SJSA1 (cell line): ENCODE measurements at places on chromosomes 3 and 15.

DNA sequence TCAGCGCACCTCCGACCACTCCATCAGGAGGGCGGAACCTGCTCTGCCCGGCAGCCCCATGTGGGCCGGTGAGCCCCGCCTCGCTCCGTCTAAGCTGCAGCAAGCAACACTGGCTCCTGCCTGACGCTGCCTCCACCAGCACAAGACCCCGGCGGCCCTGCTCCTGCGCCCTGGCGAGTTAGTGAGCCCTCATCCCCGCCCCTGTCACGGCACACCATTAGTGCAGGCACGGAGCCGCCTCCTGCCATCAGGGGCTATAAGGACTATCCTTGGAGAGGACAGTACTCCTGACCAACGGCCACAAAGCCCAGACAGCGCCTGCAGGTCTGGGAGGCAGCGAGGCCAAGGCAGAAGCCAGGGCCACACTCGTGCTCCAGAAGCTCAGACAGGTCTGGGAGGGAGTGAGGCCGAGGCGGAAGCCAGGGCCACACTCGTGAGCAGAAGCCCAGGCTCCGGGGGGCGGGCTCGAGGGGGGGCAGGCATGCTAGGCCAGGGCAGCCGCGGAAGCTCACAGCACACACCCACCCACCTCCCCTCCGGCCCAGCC, 39.4 kb downstream of the TNK2 start:
- no peak for DNase-seq

- DNase-seq, result no peak
These were observed 111.5 kb downstream of the GABRG3 start for GRCh38 chr15:27082526-27082925.

- DNase-seq, result no peak
These were observed 58.1 kb upstream of the FOXP1 start for GRCh38 chr3:71641674-71642073.

DNA sequence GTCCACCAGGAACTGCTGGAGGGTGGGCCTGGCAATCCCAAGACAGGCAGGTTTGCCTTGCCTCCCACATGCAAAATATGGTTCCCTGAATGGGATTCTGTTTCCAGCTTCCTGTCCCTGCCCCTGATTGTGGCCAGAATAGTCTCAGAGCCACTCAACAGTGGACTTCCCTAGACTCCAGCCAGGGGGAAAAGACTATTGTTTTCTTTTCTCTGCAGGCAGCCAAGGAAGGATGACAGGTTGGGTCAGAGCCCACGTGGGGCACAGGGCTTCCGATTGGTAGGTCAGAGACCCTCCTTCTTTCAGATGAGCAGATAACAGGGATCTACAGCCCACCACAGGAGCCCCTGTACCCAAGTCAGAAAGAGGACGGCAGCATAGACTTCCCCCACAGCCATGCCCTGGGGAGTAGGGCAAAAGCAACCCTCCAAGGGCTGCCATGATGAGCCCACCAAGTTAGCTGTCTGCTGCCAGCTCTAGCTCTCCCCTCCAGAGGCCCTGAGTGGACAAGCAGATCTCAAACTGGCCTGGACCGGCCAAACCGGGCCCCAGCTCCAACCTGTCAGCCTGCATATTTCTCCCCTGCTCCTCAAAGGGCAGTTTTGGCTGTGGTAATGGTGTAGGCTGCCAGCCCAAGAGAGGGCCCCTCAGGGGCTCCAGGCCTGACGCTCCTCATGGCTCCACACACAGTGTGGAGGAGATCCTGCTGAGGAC, 6.4 kb downstream of the TLR9 start:
- no peak for DNase-seq

DNA sequence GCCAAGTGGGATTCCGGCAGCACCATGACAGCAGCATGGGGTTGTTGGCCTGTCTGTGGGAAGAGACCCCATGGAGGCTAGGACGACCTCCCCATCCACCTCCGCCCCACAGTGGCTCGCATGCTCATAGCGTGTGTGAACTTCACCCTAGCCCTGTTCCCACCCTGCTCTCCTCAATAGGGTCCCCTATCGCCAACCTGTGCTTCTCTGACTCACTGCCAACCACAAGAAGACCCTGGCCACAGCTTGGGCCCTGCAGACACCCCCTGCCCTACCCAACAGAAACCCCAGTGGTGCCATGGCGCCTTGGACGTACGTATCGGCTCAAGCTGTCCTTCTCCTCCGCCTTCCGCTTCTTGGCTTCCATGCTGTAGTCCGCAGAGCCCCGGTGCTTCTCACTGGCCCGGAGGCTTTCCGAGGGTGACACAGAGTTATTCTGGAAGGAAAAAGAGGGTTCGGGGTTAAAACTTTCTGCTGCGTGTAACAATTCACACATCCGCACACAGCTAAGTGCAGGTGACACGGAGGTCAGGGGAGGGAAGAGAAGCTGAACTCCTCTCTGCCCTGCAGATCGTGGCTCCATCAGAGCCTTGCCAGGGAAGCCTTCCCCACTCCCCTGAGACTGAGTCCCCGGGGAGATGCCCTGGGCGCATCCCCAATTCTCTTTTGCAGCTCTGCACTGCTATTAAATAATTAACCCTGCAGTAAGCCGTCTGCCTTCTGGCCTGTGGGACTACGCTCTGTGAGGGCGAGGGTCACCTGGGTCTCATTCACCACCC, 37.3 kb downstream of the TLE3 start:
- no peak for DNase-seq

- DNase-seq, result no peak
These were observed 27.3 kb downstream of the ENTPD3 start for GRCh38 chr3:40414270-40414669.

DNA sequence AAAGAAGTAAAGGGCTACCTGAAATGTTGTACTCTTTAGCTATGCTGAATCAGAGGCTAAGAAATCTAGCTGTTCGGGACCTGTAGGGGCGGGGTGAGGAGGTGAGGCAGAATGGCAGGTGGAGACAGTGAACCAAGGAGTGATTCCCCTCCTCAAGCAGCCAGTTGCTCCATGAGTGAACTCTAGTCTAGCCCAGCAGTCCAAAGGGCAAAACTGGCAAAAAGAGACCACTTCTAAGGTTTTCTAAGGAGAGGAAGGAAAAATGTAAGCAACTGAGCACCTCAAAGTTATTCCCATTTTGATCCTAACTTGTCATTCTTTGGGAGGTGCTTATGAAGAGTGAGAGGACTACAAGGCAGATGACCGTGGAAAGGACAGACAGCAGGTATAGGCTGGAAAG, 19.3 kb upstream of the TOPAZ1 start:
- no peak for DNase-seq

DNA sequence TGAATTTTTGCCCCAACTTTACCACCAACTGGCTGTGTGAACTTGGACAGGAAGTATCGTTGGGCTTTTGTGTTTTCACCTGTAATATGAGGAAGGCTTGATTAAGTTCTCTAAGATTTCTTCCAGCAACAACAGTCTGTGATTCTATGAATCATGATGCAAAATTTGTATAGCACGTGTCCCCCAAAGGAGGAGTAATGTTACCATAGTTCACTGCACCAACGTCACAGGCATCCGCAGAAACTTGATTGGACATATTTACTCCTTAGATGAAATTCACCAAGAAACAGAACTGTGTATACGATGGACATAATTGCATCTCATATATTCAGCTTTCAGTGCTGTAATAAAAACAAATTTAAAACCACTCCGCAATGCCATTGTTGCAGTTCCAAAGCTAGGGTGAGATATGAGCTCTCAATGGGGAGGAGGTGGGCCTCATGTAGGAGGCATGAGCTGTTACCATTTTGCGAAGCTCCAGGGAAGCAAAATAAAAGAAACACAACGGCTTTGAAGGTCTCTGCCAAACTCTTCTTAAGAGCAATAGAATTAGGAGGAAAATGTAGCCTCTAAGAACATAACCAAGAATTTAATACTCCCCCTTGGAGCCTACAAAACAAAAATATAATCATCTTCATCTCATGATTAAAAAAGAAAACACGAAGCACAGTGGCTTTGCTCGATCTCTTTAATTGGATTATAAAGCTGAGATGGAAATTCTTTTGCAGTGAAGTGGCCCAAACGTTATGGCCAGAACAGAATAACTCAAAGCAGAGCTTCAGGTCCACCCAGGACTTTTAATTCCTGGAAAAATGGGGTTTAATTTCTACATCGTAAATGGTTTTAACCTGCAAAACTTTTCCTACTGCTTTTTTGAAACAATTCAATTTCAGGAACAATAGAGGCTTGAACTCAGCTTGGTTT, 80.7 kb downstream of the CHST2 start:
- DNase-seq, result no peak

GRCh38 chr3:122014741-122015140, 7.3 kb downstream of the ILDR1 start:
- no peak for DNase-seq

GRCh38 chr15:34609102-34610057, 25.9 kb upstream of the GOLGA8B start:
- no peak for DNase-seq

GRCh38 chr15:37253877-37254276, 153.5 kb upstream of the MEIS2 start:
- DNase-seq, result no peak

GRCh38 chr15:75352186-75353080, 5.6 kb downstream of the NEIL1 start:
- no peak for DNase-seq

DNA sequence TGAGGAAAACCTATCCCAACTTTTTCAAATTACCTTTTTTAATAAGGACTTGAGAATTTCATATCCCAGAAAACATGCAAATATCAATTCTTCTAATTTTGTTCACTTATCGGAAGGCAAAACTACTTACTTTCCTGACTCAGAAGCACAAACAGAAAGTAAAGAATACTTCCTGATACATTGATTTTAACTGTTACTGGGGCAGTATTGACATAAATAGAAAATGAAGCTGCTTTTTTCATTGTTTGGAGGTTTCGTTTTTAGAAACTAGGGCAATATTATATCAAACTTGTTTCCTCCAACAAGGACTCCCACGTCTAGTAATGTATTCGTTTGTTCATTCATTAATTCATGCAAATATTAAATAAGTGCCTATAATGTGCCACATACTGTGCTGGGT, 19.1 kb downstream of the PAQR9 start:
- no peak for DNase-seq

DNA sequence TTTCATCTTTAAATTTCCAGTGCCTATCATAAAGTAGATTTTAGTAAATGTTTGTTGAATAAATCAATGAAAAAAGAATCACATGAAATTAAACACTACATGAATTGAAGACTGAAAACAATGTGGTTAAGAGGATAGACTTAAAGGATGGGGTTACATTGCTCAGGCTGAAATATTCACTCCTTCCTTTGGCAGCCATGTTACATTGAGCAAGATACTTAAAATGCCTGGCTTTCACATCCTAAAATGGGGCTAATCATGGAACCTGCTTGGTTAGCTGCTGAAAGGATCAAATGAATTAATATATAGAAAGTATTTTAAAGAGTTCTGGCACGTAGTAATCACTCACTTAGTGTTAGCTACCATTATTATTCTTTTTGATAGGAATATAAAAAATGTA, 196.9 kb upstream of the SLC2A2 start:
- DNase-seq, result no peak

GRCh38 chr3:101151286-101151913, 158.2 kb upstream of the ABI3BP start:
- DNase-seq, result no peak

- DNase-seq, result no peak
These were observed 24.1 kb downstream of the CX3CR1 start for GRCh38 chr3:39255503-39256325.

- no peak for DNase-seq
These were observed 346.4 kb downstream of the OCA2 start for GRCh38 chr15:27752691-27753090.

DNA sequence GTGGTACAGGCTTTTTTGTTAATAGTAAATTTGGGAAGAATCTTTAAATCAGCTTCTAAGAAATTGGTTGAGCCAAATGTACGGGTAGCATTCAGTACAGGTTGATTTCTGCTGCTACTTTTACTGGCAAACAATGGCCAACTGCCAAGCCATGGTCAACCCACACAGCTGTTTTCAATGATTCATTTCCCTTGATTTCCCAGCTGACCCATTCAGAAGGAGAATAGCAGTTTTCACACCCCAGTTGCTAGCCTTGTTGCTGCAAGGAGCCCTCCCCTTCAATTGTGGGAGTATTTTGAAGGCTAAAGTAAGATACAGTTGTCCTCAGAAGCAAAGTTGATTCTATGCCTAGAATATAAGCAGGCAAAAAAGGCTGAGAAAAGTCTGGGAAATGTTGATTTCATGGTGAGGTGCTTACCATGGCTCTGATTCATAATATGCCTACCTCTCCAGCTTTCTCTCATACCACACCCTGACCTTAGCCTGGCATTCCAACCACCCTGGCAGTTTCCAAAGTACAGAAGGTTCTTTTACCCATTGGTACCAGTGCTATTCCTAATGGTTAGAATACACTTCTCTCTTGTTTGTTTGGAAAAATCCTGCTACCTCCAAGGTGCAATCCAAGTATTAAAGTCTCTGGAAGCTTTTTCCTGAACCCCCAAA, 320.3 kb upstream of the TGFBR2 start:
- peak; percentile 70 for DNase-seq

DNA sequence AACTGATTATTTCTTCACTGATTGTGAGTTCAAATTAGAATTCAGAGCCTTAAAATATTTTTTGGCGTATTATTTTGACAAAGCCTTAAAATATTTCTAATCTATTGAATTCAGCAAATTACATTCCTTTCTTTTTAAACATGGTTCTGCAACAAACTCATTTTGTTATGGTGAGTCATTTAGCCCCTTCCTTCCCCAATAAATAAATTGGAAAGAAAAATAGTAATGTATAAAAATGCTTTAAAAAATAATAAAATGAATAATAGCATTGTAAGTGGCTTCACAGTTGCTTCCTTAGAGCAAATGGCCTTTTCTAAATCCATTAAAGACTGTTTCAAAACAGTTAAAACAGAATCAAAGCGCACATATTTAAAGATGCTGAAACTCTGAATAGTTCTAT, 12.1 kb downstream of the CSNK1G1 start:
- no peak for DNase-seq

- DNase-seq, result no peak
These were observed 30.7 kb upstream of the RPS17 start for GRCh38 chr15:82570721-82571508.

- peak; percentile 52 for DNase-seq
These were observed 56.8 kb downstream of the GPR171 start for GRCh38 chr3:151146071-151146730.

DNA sequence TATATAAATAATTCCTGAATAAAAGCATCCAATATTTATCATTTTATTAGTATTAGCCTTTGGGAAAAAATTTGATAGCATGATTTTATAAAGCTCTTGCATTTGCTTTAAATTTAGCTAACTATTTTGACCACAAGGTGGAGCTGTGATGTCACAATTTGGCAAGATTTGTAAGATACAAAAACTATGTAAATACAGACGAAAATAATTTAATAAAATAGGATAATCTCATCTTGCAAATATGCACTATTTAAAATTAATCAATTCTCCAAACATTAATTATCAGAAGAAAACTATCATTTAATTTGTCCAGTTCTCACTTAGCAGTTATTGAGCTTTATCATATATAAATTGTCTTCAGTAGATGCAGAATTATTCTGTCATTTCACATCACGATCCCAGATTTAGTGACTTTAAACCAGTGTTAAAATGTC, 95.4 kb downstream of the PLOD2 start:
- peak; percentile 33 for DNase-seq

DNA sequence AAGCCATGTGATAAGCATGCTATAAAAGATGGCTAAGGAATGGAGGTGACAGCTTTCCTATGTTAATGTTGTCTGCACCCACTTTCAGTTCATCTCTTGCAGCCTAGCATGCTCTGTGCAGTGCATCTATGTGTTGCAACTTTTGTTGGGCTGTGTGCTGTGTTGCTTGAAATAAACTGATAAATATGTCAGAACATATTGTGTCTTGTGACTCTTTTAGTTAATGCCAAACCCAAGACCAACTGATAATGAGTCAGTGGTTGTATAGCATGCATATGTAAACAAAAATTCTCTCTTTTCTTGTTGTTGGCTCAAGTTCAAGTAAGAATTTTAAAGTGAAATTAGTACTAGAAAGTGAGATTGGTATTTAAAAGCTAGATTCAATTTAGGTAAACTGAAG, 37.0 kb upstream of the SCN10A start:
- no peak for DNase-seq
